ENCODE measurements at places on chromosomes 3 and 15.

- DNase-seq = no peak
These were observed 5.4 kb downstream of the SLC26A6 start for GRCh38 chr3:48629894-48630293.

DNA sequence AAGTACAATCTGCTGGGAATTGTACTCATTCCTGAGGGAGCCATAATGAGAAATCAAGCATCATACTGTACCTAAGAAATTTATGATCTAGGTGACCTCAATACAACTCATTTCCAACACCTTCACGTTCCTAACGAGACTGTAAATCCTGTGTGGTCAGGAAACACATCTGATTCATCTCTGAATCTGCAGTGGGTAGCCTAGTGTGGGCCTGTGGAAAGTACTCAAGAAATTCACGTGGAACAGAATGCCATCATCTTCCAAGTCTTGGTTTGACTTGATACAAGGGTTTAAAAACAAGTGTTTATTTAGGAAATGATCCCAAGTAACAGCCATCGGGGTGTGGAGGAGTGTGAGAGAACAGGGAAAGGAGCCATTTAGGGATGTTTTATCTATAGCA lies 568.9 kb downstream of the EDEM1 start:
- DNase-seq = no peak

DNA sequence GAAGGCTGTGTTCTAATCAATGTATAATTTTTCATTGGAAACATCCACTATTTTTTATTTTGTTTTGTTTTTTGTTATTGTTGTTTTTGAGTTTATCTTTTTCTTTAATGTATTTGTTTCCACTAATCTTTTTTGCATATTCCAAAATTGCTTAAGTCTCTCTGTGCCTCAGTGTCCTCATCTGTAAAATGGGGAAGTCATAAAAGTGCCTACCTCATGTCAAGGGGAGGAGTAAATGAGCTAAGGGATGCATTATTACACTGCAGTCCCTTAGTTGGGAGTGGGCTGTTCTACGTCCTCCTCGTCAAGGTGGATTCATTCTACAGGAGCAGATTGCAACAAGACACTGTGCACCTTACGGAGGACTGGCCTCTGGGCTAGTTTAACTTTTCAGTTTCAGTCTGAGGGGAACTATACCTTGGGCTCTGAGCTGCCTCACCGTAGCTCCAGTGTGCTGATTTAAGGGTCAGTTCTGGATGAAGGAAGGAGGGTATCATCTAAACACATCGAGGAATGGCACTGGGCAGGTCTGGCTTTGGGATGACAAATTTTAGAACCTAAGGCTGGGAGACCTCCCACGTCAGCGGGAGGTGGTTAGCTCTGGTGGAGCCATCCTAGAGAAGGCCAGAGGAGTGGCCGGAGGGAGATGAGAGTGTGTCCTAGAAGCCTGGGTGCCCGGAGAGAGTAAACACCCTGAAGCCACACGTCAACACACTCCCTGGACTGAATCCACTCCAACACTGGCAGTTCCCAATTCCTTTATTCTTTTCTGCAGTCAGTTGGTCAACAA lies 5.1 kb upstream of the SRP14 start:
- DNase-seq = no peak

GRCh38 chr15:37452498-37452897 lies 352.1 kb upstream of the MEIS2 start:
- no peak for DNase-seq

DNA sequence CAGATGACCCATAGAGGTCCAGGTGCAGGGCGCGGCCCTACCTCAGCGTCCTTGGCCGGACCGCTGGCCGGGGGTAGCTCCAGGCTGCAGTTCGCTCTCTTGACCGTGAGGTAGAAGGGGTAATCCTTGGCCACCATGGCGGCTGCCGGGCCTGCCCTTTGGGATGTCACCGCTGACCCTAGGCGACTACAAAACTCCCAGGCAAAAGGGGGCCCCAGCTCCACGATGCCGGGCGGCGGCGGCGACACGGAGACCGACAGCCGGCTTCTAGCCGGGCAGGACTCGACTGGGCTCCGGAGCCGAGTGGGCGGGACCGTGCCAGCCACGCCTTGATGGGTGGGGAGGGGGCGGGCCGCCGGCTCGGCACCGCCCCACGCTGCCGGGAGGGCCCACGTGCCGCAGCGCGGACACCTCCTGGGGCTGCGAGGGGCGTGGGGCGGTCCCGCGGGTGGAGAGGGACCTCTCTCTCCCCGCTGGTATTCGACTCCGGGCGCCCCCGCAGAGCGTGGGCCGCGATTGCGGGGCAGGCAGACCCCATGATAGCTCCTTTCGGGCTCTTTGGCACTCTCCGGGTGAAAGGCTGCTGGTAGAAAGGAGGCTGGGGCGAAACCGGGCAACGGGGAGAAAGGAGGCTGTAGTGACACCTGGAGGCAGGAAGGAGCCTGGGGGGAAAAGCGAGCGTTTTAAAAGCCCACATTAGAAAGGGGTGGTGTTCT lies at the start of gene ARHGEF3:
Gene ARHGEF3 (minus strand): TSS at position 288 of the 716 bp plus-strand sequence. CDS start 151 bp downstream, at position 137.
- peak; percentile 86 for DNase-seq

DNA sequence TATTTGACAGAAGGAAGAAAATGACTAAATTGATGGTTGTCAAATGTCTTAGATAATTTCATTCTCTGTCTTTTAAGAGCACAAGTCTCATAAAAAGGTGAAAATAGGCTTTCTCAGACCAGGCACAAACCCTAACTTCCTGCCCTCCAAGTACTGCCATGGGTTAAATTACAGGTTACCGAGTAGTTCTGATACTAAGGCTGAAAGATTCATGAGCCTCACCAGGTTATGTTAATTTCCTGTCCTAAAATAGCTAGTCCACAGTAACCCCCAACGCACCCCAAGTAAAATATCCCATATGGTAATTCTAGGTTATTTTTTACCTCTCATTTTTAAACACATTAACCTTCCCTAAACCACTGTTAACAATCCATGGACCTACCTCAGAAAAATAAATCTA lies 42.0 kb downstream of the GSK3B start:
- no peak for DNase-seq
